ENCODE measurements at places on chromosomes 16 and 17. TPM values are rescaled to one million over a fixed set of nuclear protein-coding genes. Genes with fewer than 3 reads are reported as not detected.

DNA sequence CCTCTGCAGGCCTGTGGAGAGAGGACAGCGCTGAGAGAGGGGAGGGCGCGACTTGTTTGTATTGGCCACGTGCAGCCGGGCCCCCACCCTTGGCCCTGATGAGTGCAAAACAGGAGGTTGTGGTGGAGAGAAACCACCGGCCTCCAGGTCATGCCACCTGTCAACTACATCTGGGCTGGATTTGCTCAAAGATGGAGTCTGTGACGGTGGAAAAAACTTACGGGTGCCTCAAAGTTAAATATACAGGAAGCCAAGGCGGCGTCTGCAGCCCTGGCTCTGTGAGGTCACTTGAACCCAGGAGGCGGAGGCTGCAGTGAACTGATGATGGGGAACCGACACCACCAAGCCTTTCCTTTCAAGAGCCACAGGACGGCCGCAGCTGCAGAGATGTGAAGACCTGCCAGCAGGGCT is 15.7 kb downstream of the C16orf74 start:
- DNase-seq: peak; percentile 46
- H3K27me3 ChIP-seq: no peaks in the 10 kb centered on the region
- H3K4me1 ChIP-seq: peaks cover 20% of the 10 kb centered on the region
- H3K27ac ChIP-seq: peak overlapping the region; percentile 51

Gene KRTAP4-5
- not detected for total RNA-seq

- no peak overlapping the region for H3K4me3 ChIP-seq
- no peaks in the 10 kb centered on the region for H3K27me3 ChIP-seq
- DNase-seq: no peak
- H3K4me1 ChIP-seq: peaks cover 28% of the 10 kb centered on the region
- H3K27ac ChIP-seq: no peak overlapping the region
- H3K36me3 ChIP-seq: peaks cover 18% of the 10 kb centered on the region
Observed at GRCh38 chr17:3804503-3804931, 3.5 kb upstream of the ITGAE start.

Gene DUXB
- not detected for total RNA-seq

- no peaks in the 10 kb centered on the region for H3K36me3 ChIP-seq
- H3K4me1 ChIP-seq: peaks cover 2% of the 10 kb centered on the region
- H3K4me3 ChIP-seq: no peak overlapping the region
- no peaks in the 10 kb centered on the region for H3K27me3 ChIP-seq
- no peak overlapping the region for H3K27ac ChIP-seq
Observed at GRCh38 chr16:84955427-84955826, 55.9 kb downstream of the ZDHHC7 start.

Gene PPP1R1B
- total RNA-seq: not detected

Gene ICAM2
- 52.9 TPM for total RNA-seq

Gene PRAC1
- not detected for total RNA-seq

DNA sequence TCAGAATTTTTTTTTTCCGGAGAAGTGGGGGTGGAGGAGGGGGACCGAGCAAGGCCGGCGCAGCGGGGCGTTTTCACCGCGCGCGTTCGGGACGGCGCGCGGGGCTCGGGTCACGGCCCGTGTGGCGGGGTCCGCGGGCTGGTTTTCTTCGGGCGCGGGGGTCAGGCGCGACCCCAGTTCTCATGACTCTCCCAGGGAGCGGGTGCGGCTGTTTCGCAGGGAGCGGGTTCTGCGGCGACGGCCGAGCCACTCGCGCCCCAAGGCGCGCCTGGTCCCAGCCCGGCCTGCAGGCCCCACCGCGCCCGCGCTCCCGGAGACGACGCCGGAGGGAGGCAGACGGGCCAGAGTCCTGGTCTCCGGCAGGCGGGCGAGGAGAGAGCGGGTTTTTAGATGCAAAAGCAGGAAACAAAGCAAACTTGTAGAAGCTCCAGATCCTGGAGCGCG is 1.0 kb downstream of the BAHCC1 start:
- peaks cover 22% of the 10 kb centered on the region for H3K4me1 ChIP-seq
- H3K4me3 ChIP-seq: no peak overlapping the region
- DNase-seq: no peak
- no peaks in the 10 kb centered on the region for H3K36me3 ChIP-seq

Gene FOXL1
- not detected for total RNA-seq

- no peaks in the 10 kb centered on the region for H3K27me3 ChIP-seq
- peaks cover 13% of the 10 kb centered on the region for H3K4me1 ChIP-seq
- no peak overlapping the region for H3K4me3 ChIP-seq
- no peak overlapping the region for H3K27ac ChIP-seq
- DNase-seq: no peak
Observed at GRCh38 chr17:78826421-78826820, 14.2 kb downstream of the USP36 start.

DNA sequence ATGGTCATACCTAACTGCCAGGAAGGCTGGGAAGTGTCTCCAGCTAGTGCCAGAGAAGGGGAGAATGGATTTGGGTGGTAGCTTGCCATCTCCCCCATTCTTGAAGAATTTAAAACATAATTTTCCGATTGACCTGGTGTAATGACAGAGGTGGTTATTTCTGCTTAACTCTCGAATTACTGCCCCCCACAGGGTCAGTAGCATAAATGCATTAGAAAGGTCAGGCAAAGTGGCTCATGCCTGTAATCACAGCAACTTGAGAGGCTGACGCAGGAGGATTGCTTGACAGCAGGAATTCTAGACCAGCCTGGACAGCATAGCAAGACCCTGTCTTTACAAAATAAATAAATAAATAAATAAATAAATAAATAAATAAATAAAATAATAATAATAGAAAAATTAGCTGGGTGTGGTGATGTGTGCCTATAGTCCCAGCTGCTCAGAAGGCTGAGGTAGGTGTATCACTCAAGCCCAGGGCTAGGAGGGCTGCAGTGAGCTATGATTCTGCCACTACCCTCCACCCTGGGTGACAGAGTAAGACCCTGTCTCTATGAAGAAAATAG is 27.5 kb downstream of the TMC7 start:
- H3K4me1 ChIP-seq: no peaks in the 10 kb centered on the region
- H3K27ac ChIP-seq: no peak overlapping the region
- no peaks in the 10 kb centered on the region for H3K36me3 ChIP-seq
- H3K4me3 ChIP-seq: no peak overlapping the region

Gene ABCA8
- not detected for total RNA-seq

DNA sequence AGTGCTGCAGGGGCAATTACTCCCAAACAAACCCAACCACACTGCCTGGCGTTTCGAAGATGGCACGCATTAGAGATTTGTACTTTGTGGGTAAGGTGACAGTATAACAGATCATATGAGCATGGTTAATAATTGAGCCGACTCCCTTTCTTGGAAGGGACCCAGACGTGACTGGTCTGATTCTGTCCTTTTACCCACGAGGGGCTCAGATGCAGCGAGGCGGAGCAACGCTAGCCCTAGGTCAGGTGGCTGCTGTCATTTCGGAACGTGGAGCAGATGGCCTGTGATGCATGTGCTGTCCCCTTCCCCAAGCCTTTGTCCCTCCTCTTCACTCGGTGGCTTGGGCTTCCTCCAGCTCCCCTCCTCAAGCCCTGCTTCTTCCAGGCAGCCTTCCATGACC is 84.2 kb downstream of the SNX29 start:
- no peaks in the 10 kb centered on the region for H3K27me3 ChIP-seq
- peaks cover 16% of the 10 kb centered on the region for H3K4me1 ChIP-seq
- no peak overlapping the region for H3K4me3 ChIP-seq
- no peaks in the 10 kb centered on the region for H3K36me3 ChIP-seq
- H3K27ac ChIP-seq: no peak overlapping the region

DNA sequence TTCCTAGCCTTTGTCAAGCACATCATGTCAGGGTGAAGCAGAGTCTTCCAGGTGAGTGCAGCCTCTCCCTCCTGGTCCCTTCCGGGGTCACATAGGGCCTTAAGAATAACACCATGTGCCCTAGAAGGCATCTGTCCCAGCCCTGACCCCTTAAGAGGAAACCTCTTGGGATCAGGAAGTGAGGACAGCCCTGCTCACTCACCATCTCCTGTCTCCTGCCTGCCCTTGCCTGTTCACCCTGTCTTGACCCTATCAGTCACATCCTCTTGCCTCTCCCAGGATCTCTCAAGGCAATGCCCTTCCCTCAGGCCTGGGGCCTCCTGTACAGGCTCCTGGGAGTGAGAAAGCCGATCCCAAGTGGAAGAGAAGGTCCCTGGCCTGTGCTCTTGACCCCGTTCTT is 13.9 kb downstream of the MYL4 start:
- H3K4me3 ChIP-seq: no peak overlapping the region
- H3K4me1 ChIP-seq: peaks cover 32% of the 10 kb centered on the region
- DNase-seq: no peak
- peaks cover 2% of the 10 kb centered on the region for H3K36me3 ChIP-seq
- H3K27me3 ChIP-seq: no peaks in the 10 kb centered on the region

DNA sequence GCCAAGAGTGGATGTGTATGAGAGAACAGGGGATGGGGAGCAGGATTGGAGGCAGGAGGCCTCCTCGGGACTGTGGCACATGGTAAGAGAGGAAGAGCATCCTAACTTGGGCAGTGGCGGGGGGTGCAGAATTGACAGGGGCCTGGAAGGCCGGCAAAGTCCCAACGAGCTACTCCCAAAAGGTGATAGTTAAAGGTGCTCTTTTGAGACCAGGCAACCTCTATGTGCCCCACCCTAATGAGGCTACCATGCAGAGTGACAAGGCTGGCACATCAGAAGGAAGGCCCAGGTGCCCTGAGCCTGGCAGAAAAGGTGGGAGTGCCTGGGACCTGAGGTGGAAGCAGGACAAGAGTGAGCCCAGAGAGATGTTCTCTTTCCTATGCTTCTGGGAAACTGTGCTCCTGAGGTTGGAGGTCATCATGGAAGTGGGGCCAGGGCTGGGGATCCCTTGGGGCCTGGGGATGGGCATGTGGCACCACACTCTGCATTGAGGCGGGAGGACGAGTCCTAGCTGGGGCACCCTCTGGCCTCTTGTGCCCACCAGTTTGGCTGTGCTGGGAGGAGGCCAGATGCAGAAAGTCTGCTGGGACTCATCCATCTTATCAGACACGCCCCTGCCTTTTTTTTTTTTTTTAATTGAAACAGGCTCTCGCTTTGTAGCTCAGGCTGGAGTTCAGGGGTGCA is 5.9 kb downstream of the RAB11FIP4 start:
- peaks cover 41% of the 10 kb centered on the region for H3K27me3 ChIP-seq
- no peak for DNase-seq
- H3K27ac ChIP-seq: no peak overlapping the region
- peaks cover 2% of the 10 kb centered on the region for H3K4me1 ChIP-seq
- no peaks in the 10 kb centered on the region for H3K36me3 ChIP-seq

DNA sequence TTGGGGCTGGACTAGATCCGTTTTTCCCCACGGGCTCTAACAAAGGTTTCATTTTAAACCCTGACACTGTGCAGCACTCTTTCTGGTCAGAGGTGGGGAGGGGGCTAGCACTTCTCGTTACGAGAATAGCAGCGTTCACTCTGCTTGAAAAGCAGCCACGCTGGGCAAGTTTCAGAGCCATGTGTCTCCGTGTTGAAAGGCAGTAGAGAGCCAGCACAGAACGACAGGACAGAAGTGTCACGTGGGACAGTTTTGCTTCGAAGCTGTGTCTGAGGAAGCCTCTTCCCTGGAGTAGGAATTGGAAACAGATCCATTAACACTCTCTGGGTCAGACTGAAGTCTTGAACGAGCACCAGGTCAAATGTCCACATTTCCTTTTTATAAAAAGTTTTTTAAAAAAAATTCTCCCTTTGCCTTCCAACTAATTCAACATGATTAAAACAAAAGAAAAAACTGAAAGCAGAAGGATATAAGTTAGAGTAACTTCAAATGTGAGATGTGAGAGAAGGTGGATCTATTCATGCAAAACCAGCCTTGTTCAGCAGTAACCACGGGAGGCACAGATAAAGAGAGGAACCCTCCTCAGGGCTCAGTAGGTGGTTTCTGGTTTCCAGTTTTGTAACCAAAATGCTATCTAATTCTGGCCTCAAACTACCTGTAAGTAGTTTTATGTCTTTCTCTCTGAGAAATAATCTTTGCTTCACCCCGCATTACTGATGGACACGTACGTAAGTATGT is 65.0 kb downstream of the SMG6 start:
- H3K27ac ChIP-seq: peak overlapping the region; percentile 36
- H3K4me1 ChIP-seq: peaks cover 25% of the 10 kb centered on the region
- peaks cover 26% of the 10 kb centered on the region for H3K36me3 ChIP-seq
- H3K4me3 ChIP-seq: no peak overlapping the region

Gene CES4A
- total RNA-seq: 3.5 TPM

DNA sequence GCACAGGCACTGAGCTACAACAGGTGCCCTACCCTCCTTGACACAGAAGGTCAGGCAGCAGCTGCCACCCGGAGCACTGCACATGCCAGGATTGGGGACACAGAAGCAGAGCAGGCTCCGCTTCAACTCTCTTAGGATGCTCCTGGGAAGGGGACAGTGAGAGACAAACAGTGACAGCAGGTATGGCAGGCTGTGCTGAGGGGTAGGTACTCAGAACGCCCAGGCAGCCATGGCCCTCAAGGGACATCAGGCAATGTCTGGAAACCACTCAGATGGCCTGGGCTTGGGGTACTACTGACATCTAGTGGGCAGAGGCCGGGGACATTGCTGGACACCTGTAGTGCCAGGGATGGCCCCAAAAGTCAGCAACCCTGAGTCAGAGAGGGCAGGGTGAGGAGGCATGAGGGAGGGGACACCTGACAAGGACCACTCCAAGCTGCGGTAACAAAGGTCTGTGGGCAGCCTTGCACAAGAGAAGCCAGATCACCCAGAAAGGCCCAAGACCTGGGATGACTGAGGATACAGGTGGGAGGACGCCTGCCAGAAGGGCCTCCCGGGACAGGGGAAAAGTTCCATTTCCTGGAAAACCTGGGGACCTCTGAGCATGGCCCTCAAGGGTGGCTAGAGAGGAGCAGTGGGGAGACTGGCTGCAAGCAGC is 21.2 kb downstream of the PEMT start:
- no peaks in the 10 kb centered on the region for H3K36me3 ChIP-seq
- H3K27me3 ChIP-seq: no peaks in the 10 kb centered on the region
- DNase-seq: no peak

Gene ZFP3
- total RNA-seq: 2.4 TPM

DNA sequence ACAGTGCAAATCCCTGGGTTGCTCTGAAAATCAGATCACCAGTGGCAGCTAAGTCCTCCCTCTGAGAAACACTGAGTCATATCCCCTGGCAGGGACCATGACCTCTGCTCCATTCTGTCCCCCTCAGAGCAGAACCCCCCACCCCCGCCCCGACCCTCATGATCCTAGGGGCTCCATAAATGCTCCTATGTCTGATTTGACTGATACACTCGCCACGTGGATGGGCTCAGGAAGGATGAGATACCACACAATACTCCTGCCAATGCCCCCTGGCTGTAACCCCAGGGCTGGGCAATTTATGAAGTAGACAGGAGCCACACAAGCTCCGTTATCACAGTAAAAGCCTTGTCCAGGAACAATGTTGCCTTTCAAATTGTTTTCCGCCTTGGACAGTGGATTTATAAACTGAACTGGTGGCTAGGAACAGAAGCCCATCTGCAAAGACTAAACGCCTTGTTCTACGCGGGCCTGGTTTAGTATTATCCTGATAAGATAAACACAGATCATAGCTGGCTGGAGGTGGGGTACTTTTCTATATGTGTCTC is 394.8 kb downstream of the SLC39A11 start:
- H3K27ac ChIP-seq: no peak overlapping the region
- H3K36me3 ChIP-seq: peaks cover 7% of the 10 kb centered on the region
- DNase-seq: no peak
- H3K4me3 ChIP-seq: no peak overlapping the region

Gene SPIRE2
- 0.14 TPM for total RNA-seq
